ENCODE measurements at places on chromosomes 7 and 10.

DNA sequence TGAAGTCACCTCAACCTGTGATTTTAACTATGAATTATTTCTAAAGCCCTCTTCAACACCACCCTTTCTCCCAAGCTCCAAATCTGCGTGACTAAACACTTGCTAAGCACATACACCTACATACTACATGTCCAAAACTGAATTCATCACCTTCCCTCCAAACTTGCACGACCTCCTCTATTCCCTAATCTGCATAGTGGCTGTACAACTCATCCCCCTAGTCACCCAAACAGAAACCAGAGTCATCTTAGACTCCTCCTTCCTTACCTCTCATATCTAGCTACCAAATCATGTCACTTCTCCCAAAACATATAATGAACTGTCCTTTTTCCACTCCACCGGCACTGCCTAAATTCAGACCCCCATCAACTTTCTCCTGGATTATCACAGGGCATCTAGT is 16.2 kb downstream of the ARHGAP21 start:
- DNase-seq = no peak

GRCh38 chr7:158286210-158286609 is 301.4 kb downstream of the PTPRN2 start:
- no peak for DNase-seq

GRCh38 chr10:31871266-31872065 is 57.2 kb downstream of the ARHGAP12 start:
- no peak for DNase-seq

DNA sequence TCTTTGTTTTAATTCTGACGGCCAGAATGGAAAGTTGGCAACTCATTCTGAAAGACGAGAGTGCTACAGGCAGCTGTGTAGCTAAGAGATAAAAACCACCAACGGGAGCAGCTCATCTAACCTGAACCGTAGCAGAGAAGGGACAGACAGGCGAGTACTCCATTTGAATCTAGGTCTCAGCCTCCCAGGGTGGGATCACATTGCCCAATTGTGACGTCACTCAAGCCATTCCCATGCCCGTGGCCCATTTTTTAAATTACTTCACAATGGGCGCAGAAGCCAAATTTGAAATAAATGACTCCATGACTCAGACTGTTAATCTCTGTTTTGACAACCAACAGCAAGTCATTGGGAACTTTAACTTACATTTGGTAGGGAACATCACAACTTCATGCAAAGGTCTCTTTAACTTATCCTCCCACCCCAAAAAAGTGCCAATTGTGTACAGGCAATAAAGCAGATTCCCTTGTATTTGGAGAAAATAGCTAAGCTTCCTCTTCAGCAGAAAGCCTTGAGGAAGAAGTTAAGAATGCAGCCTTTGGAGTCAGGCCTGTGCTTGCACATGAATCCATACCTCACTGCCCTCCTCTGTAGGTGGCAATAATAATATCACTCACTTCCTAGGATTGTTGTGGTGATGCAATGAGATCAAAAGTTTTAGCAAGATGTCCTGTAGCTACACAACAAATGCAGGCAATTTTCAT is 93.2 kb upstream of the KIF5B start:
- DNase-seq = no peak

GRCh38 chr7:78363866-78364265 is 565.3 kb downstream of the PHTF2 start:
- no peak for DNase-seq

DNA sequence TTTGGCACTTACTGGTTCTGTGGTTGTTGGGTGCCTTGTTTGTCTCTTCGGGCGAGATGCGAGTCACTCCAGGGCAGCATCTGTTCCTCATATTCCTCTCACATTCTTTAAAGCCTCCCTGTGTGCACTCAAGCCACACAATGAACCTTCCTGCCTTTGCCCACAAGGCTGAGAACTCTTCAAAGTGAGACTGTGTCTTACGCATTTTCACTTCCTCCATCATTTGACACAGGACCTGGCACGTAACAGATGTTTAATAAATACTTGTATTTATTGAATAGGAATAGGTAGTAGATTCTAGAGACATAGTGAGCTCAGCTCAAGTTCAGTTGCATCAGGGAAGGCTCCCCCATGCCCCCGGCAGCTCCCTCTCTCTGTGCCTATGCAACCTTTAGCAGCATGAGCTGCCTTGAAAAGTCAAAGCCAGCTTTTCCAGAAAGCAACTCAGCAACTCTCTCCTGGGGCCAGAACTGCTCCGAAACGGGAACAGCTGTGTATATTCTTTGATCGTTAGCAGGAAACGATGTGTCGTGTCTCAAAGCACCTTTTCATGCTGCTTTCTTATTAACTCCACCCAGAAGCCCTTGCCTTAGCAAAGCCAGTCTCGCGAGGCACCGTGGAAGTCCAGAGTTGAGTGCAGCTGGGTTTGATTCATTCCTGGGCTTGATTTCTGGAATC is 97.5 kb downstream of the PFKFB3 start:
- DNase-seq = no peak

GRCh38 chr10:72260239-72260975 is 13.3 kb upstream of the DDIT4 start:
- DNase-seq = no peak

GRCh38 chr10:634256-634655 is 55.2 kb downstream of the DIP2C start:
- no peak for DNase-seq

- DNase-seq = no peak
Measured at GRCh38 chr7:39504963-39505362, 61.2 kb upstream of the YAE1 start.

GRCh38 chr7:41825927-41826480 is 123.1 kb upstream of the INHBA start:
- DNase-seq = no peak

GRCh38 chr7:45435846-45436245 is 138.3 kb upstream of the ADCY1 start:
- DNase-seq = no peak

All from NCI-H146 (cell line).